ENCODE measurements at places on chromosomes 16 and 17.

DNA sequence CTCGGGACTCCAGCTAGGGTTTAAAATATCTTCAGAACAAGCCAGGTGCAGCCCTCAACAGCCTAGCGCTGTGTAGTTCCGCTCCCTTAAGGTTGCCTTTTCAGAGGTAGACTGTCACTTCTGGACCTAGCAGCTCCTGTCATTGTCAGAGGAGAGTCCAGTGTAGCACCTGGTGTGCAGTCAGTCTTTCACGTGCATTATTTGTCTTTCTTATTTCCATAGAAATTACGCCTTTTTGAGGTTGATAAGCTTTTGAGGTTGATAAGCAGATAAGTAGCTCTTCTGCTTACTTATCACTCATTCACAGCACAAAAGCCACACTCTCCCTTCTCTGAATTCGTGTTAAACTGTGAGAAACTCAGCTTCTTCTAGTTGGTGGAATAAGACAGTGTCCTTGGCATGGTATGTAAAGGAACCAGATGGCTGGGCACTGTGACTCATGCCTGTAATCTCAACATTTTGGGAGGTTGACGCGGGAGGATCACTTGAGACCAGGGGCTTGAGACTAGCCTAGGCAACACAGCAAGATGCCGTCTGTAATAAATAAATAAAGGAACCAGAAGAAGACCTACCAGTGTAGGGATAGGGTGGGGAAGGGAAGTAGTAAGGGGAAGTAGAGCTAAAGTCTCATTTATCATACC is 10.2 kb downstream of the EEF2K start:
- no peak for DNase-seq

DNA sequence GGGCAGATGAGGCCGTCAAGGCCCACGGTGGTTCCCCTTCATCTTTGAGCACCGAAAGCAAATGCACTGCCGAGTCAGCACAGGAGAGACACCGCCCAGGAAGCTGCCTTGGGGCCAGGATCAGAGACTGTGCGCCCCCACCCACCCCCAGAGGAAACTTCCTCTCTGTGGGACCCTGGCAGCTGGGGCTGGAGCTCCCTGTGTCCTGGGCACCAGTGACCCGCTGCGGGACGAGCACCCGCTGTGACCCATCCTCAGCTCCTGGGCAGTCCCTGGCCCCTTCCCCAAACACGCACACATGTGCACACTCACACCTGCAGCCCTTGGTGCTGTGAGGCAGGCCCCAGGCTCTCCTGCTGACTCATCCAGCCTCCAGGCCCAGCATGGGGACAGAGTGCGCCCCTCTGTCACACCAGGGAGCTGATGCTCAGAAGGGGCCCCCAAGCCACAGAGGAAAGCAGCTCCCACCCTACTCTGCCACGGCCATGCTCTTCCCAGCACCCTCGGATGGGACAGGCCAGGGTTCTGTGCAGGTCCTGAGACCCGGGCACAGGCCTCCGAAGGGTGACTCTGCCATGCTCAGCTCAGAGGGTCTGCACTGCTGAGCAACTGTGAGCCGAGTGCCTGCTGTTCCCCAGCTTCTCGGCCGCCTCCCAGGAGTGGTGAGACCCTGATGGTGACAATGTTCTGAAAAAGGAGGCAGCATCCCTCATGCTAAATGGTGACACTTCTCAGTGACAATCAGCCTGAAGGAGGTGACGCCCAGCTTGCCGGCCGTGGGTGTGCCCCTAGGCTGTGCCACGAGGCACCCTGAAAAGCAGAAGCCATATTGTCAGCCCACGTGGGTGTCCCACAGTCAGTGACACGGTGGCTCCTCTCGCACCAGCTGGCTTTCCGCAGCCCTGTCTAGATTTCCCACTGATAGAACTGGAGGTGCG is 3.6 kb downstream of the PIEZO1 start:
- no peak for DNase-seq

- DNase-seq, result no peak
Measured at GRCh38 chr16:54411544-54411943, 125.0 kb upstream of the IRX3 start.

GRCh38 chr17:7916385-7916682 is 245 bp upstream of the RNF227 start:
- no peak for DNase-seq

GRCh38 chr16:79213214-79213613 is 387.3 kb downstream of the MAF start:
- DNase-seq, result no peak

DNA sequence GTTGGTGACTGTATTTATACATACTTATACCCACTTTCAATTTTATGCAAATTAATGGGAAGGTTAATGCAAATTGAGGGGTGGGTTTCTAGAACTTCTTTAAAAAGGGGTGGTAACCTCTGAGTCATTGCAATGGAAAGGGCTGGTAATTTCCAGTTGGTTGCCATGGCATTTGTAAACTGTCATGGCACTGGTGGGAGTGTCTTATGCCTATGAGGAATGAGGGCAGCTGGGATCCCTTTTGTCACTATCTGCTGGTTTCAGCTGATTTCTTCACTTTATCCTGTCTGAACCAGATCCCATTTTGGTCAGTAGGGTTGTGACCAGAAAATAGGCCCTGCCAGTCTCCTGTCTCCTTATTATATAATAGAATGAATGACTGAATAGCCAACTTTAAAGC is 1006.7 kb upstream of the GOT2 start:
- DNase-seq, result no peak

DNA sequence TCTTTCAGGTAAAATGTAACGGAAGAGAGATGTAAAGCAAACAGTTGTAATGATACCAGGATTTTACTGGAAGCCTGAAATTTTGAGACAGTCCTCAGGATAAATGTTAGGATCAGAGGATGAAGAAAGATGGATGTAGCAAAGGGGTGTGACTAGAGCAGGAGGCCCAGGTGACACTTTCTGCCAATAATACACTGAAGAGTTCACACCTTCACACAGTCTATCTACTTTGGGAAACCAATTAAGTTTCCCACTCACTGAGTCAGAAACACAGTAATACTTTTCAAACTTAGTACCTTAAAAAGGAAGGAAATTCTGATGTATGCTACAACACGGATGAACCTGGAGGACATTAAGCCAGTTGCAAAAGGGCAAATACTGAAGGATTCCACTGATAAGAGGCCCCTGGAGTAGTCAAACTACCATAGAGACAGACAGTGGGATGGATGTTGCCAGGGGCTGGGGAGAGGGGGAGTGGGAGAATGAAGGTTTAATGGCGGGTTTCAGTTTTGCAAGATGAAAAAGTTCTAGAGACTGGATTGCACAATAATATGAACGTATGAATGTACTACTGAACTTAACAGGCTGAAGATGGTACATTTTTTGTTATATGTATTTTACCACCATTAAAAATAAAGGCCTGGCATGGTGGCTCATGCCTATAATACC is 62.3 kb downstream of the CYTH1 start:
- DNase-seq, result no peak

DNA sequence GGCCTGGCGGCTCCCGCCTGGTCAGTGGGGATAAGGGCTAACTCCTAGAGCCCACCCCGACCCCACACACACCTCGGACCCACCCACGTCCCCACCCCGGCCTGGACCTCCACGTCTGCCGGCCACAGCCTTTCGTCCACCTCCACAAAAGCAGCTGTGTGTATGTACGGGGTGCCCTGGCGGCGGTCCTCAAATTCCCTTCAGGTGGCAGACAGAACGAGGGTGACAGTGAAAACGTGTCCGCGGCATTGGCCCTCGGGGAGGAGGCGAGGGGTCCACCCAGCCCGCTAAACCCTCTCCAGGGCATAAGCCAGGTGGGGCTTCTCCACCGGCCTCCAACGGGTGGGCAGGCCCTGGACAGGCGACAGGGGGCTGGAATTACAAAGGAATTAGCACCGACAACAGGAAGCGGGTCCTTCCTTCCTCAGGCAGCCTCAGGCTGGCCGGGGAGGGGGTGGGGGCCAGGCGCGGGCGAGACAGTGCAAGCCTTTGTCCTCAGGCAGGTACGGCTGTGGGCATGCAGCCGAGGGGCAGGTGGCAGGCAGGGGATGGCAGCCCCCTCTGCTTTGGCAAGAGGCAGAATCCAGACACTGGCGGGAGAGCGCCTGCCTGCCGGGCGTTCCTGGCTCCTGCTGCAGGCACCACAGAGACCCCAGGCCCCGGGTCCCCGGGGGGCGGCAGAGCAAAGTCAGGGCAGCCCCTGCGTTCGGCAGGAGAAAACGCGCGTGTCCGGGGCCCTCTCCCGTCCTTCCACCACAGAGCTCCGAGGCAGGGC is 12.3 kb upstream of the PITPNA start:
- no peak for DNase-seq

- DNase-seq, result peak; percentile 78
Measured at GRCh38 chr17:41917679-41918313, 955 bp downstream of the ACLY start.

GRCh38 chr16:73326221-73326620 is 278.3 kb upstream of the ZFHX3 start:
- DNase-seq, result no peak

GRCh38 chr17:49926886-49927285 is 42.1 kb upstream of the DLX4 start:
- DNase-seq, result no peak

- no peak for DNase-seq
Measured at GRCh38 chr17:63196772-63197335, 230.8 kb downstream of the TANC2 start.

DNA sequence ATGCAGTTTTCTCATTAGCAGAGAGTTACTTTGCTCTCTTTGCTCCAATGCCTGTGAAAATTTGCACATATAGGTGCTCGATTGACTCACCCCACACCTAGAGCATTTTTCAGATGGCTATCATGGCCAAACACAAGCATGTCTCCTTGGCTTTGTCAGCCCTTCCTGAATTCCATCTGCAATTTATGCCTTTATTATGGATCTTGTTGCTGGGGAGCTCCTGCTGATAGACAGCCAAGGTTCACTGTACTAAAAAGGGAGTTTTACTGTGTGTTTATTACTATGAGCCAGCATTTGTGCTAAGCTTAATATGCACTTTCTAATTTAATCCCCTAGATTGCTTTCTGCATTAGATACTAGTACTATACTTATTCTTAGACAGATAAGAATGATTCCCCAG is 93.3 kb downstream of the TOX3 start:
- no peak for DNase-seq

- peak; percentile 59 for DNase-seq
Measured at GRCh38 chr16:30040221-30040620, 9.2 kb upstream of the TLCD3B start.

GRCh38 chr16:84609563-84610177 is 8.2 kb downstream of the COTL1 start:
- no peak for DNase-seq

DNA sequence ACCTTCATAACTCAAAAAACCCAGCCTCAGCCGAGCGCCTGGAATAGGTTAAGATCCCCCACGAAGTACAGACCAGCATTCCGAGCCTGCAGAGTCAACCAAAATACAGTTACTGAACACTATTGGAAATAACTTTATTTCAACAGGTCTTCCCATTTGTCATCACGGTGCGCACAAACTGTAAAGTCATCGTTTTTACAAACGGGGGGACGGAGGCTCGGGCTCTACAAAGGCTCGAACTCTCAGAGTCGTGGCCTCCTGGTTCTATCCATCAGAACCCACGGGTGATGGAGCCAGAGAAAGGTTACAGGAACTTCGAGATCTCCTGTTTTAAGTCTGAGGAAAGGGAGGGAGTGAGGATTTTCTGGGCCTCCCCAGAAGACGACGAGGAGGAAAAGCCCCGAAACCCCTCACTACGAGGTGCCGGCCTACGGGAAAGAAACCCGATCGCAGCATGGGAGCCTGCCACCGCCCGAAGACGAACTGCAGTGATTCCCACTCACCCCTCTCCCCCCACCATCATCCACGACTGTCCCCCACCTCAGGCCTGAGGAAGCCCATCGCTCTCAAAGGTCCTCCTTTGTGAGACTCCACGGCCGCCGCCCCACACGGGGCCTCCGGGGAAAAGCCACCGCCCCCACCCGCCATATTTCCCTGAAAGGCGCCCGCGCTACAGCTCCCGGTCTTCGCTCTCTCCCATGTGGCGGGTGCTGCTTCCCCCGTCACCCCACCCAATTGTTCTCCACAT is 917 bp downstream of the YWHAE start:
- DNase-seq, result peak; percentile 58

DNA sequence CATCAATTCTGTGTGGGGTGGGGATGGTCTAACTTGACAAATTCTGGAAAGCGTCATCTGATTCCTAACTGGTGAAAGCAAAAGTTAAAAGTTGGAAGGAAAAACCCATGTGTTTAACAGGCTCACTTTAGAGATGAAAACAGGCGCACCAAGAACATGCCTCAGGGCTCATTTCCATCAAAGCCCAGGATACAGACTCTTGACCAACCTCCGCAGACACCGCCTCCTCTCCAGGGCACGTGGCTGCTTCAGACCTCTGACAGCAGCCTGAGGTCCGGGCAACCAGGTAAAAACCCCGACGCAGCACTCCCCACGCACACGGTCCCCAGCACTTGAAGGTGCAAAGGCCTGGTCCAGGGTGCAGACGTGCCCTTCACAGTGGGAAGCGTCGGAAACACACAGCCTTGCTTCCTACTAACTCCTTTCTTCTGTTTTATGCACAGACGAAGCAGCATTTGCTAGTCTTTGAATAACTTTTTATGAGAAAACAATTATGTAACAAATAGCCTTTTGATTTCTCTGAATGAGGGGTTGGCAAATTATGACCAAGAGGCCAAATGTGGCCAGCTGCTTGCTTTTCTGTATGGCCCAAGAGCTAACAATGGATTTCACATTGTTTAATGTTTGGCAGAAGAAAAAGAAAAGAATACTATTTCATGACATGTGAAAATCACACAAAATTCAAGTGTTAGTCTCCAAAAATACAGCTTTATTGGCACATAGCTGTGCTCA is 44.2 kb upstream of the TRAP1 start:
- DNase-seq, result no peak

- no peak for DNase-seq
Measured at GRCh38 chr17:52181782-52182181, 23.3 kb upstream of the CA10 start.

GRCh38 chr16:61413021-61413420 is 623.2 kb downstream of the CDH8 start:
- no peak for DNase-seq

DNA sequence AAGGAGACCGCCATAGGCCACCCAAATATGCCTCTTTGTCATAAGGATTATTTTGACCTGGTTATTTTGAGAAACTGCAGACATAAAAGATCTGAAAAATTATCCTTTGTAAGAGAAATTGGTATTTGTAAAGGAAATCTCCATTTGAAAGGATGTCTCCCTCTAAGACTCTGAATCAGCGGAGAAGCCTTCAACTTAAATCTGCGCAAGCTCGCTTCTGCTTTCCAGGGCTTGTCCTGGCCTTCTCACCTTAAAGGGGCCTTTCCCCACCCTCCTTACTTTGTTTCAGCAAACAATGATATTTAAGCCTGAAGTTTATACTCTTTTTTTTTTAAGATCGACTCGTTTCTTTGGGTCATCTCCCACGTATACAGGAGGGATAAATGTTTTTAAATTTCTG is 34.5 kb downstream of the HSBP1 start:
- DNase-seq, result peak; percentile 55

DNA sequence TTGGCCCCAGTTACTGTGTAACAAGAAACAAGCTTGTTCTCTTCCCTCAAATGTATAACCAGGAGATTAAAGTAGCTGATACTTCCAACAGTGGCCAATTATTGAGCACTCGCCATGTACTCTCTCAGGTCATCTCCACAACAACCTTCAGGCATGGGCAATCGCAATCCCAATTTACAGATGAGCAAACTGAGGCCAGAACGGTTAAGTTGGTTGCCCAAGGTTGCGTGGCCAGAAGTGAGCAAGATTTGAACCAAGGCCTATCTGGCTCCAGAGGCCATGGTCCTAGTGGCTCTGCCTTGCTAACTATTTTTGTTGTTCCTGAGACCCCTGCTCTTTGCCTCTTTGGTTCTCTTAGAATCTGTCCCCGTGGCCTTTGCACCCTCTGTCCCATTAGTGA is 33.6 kb downstream of the IRX5 start:
- DNase-seq, result no peak

GRCh38 chr17:43351691-43352090 is 47.1 kb upstream of the ARL4D start:
- no peak for DNase-seq
